ENCODE measurements at places on chromosomes 11 and 22.

DNA sequence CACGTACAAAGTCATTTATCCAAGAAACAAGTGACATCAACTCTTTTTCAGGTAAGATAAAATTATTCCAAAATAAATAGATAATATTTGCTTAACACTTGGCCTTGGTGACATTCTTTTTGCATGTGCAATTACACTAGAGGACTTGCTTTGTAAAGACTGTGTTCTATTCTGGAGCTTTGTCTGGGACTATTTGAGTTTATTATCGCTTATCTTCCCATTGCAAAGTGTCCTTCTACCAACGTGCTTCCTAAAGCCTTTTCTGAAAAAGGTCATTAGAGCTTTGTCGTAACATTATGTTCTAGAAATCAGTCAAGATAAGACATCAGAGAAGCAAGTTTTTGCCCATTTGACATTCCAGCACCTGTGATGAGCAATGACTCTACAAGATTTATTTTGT is 78.3 kb upstream of the MYO18B start:
- no peak for DNase-seq

- no peak for DNase-seq
These were observed 24.7 kb downstream of the PACSIN2 start for GRCh38 chr22:42990131-42990838.

- no peak for DNase-seq
These were observed 542 bp downstream of the GCAT start for GRCh38 chr22:37808294-37808657.

DNA sequence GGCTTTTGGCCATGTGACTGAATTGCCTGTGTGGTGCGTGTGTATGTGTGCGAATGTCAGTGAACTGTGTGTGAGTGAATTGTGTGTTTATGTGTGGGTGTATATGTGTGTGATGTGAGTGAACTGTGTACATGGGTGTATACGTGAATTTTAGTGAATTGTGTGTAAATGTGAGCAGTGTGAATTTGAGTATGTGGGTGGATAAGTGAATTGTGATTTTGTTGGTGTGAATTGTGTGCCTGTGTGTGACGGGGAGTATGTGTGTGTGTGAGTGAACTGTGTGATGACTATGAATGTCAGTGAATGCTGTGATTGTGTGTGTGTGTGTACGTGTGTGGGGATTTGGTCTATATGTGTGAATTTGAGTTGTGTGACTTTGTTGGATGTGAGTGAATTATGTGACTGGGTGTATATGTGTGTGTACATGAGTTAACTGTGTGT is 3.5 kb downstream of the DDTL start:
- DNase-seq: no peak

GRCh38 chr22:47396105-47396504 is 633.7 kb downstream of the TBC1D22A start:
- DNase-seq: no peak

DNA sequence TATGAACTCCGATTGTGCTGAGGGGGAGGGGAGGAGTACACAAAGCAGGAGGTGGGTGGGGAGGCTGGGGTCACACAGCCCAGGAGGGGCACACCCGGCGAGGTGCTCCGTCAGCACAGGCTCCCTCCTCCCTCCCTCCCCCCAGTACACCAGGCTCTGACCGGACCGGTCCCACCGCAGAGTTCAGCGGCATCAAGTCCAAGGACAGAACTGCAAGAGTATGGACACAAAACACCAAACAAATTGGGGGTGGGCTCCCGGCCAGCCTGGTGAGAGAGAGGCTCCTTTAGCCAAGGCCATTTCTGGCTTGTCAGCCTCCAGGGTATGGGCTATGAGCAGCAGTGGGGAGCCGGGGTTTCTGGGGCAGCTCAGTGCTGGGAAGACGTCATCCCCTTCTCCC is 68.3 kb downstream of the ST3GAL4 start:
- DNase-seq: no peak

- DNase-seq: peak; percentile 40
These were observed 35.1 kb upstream of the SUSD2 start for GRCh38 chr22:24146194-24146616.

DNA sequence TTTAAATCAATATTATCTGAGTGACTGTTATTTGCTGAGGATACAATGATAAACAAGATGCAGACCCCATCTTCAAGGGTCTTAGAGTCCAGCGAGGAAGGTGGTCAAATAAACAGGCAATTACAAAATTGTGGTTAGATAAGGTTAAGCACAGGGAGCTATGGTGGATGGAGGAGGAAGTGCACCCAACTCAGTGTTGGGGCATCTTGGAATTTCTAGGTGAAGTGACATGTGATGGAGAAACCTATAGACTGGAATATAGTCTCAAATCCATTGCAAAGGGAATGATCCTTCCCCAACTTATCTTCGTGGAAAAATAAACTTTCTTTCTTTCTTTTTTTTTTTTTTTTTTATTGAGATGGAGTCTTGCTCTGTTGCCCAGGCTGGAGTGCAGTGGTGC is 3.4 kb upstream of the PTPRJ start:
- DNase-seq: no peak

- no peak for DNase-seq
These were observed 1.0 kb upstream of the FKBP2 start for GRCh38 chr11:64239662-64240434.

- DNase-seq: no peak
These were observed 102.3 kb upstream of the CD44 start for GRCh38 chr11:35036639-35037038.

DNA sequence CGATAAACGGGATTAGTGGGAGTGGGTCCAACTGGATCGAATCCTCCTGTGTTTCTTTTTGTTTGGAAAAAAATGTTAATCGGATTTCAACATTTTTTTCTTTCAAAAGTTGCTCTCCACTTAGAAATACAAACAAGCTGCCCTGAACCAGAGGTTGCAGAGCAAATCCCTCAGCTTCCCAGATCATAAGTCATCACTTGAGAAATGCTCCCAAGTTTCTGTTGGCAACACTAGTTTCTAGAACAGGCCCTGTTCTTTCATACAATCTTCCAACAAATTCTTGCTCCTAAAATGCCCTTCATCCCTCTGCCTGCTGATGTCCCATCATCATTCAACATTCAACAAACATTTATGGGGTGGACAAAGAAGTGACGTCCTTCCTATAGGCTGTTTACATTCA is 1.3 kb upstream of the MLC1 start:
- DNase-seq: no peak

DNA sequence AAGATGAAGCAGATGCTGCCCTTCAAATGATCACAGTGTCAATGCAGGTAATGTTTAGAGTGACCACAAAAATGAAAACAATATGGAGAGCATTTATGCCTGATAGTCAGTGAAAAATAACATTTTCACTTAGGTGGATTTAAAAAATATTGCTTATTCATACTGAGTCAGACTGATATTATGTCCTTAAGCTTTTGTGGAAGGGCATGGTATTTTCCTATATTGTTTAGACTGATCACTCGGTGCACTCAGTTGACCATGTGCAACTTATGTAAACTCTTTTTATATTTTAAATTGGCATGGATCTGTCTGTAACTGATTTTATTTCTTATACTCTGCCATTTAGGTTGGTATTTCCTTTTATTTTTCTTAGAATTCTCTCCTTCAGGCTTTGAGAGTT is 106.6 kb downstream of the DYNC2H1 start:
- DNase-seq: no peak

GRCh38 chr11:102426000-102426399 is 26.6 kb downstream of the TMEM123 start:
- no peak for DNase-seq

DNA sequence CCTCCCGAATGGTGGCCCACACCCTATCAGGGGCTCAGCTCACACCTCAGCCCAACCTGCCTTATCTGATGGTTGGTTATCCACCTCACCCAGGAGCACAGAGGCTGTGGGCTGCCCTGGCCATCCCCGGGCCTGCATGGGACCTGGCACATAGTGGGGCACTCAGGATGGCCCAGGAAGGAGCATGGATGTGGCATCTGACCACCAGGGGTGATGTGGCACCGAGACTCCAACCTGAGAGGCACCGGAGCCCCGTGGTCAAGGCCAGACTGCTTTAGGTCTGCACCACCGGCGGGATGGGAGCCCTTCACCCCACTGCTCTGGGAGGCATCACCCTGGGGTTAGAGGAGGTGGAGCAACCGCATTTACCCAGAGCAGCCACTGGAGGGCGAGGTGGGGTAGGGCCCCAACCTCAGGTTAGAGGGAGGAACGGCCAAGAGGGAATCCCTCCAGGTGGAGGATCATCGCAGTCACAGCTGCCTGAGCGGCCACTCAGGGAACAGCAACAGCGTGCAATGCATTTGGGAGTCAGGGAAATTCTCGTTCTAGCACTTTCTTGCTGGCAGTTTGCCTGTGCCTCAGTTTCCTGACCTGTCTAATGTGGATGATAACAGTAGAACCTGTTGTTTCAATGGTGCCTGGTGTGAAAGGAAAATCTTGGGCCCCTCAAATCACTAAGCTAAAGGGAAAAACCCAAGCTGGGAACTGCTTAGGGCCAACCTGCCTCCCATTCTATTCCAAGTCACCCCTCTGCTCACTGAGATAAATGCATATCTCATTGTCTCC is 52.9 kb upstream of the CARS1 start:
- DNase-seq: peak; percentile 33

GRCh38 chr22:24190596-24191208 is 9.4 kb downstream of the SUSD2 start:
- no peak for DNase-seq

DNA sequence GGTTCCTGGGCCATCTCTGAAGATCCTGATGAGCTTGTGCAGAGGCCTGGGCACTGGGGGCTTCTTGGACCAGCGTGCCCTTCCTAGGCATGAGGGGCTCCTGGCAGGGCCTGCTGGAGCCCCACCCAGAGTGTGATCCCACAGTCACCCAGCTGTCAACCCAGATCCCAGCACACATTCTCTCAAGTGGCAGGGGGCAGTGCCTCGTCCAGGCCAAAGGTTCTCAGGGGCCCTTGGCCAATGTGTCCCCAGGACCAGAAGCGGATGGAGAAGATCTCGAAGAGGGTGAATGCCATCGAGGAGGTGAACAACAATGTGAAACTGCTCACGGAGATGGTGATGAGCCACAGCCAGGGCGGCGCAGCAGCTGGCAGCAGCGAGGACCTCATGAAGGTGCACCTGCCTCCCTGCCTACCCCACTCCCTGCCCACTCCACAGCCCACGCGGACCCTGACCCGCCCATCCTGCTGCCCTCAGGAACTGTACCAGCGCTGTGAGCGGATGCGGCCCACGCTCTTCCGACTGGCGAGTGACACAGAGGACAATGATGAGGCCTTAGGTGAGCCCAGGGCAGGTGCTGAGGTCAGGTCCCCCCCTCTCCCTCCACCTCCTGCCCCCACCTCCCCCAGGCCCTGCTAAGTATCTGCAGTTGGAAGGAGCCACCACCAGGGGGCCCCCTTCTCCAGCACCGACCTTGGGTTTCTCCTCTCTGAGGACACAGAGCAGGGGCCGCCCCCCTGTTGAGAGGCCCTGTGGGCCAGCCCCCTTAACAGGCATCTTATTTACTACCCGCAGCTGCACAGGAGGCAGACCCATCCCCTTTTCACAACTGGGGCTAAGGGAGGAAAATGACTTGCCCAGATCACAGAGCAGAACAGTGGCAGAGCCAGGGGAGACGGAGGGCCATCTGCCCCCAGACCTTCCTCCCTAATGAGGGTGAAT is 14.7 kb downstream of the GGA1 start:
- peak; percentile 49 for DNase-seq

Data from NCI-H1092 treated with DMSO at 0.1 percent for 48 hours (cell line).